ENCODE measurements at places on chromosomes 4 and X.
A peak's percentile ranks its signal among the peaks of the same experiment; 100 is the strongest.

DNA sequence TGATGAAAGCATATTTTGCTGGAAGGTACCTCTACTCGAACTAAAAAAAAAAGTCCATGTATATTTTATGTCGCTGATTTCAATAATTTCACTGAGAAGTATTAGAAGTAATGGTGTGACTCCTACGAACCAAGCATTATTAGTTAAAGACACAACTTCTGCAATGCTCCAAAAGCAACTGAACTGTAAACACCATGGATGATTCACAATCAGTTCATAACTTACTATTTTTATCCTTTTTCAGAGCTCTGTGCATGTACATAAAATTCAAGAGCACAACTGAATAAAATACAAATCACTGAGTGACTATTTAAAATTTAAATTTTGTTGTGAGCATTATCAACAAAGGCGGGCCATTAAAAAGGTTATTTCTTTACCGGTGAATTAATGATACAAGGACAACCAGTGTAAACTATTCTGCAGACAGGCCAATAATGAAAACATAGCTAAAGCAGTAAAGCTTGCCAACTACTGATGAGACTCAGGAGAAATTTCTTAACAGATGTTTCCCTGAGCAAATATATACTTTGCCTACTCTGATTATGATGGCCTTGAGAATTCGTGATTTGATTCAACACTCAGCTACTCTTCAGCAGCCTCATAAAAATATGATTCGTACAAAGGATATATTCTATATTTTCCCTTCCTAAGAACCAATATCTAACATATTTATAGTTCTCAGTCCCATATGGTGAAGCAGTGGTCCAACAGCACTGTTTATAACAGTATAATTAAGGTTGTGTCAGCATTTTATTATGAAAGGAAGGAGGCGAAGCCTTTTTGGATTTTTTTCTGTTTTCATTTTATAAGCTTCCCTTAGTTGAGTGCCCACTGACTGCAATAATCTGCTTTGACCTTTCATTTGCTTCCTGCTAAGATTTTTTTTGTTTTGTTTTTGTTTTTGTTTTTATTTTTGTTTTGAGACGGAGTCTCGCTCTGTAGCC lies 62.8 kb upstream of the NEIL3 start:
- no peak for DNase-seq

DNA sequence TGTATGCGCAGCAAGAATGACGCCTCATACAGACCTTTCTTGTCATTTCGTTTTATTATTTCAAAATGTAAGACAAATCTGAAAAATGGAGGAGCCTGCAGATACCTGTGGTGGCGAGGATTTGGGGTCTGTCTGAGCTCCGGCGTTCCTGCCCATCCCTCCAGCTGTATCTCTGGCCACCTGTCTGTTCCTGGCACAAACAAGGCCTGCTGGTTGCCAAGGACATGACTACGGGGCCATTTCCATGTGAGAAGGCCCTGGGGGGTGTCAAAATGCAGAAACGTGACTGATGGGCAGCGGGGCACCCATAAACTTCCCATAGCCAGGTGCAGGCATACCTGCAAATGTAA lies 591 bp upstream of the TSPAN7 start:
- DNase-seq, result no peak

DNA sequence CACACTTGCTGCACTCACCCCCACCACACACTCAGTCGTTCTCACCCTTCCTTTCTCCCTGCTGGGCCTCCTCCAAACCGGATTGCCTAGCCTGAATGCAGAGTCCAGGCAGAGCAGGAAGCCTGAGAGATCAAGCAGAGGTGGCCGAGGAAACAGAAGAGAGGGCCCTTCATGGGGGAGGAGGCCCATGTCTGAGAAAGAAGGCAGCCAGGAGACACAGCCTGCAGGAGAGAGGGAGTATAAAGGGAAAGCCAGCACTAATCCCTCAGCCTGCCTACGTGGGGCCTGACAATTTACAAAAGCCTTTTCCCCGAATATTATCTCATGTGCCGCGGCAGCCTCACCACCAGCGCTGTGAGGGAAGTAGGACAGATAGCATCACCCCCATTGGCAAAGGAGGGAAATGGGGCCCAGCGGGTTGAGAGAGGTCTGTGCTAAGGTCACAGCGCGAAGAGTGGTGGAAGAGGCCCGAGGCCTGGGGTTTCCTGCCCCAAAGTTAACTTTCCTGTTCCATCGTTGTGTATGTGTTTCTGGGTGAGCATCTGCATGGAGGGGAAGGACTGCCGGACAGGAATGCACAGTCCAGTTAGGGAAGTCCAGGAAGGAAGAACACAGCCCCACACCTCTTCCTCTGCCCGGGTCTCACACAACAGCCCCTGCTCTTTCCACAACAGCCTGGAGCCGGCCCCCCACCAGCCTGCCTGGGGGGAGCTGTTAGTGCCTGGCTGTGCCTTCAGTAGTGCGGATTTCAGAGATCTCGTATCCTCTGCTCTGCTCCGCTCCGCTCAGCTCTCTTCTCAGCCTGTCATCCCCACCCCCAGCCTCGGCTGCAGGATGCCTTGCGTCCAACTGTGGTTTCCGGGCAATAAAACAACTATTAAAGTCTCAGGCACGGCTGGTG lies 50.9 kb upstream of the BCOR start:
- DNase-seq, result no peak

- DNase-seq, result no peak
Observed at GRCh38 chr4:130747842-130748241, 1651.9 kb downstream of the C4orf33 start.

DNA sequence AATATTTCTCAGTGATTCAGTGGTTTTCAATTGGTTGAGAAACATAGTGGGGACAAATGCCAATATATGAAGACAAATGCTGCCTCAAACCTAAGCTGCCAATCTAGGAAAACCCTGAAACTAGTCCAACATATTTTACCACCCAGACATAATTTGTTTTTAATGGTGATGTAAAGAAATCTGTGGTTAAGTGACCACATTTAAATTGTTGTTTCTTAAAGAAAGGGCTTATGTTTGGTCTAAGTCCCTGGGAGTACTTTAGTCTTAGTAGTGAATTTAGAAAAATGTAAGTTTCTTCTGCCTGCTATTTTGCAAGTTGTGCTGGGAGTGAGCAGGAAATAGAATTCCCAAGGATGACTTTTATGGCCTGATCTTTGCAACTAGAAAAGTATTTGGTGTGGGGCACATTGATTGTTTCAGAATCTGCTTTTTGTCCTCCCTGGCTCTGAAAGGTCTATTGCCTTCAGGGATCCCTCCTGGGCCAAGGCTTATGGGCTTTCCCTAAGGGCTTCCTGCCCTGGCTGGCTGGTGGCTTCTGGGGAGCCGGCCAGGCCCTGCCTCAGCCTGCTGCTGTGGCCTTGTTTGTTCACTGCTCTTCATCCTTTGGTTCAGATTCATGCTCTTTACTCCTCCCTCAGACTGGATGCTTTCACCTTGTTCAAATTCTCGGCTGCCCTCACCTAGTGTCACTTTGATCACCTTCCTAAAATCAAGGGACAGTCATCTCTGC lies 169.8 kb upstream of the JADE1 start:
- DNase-seq, result no peak

DNA sequence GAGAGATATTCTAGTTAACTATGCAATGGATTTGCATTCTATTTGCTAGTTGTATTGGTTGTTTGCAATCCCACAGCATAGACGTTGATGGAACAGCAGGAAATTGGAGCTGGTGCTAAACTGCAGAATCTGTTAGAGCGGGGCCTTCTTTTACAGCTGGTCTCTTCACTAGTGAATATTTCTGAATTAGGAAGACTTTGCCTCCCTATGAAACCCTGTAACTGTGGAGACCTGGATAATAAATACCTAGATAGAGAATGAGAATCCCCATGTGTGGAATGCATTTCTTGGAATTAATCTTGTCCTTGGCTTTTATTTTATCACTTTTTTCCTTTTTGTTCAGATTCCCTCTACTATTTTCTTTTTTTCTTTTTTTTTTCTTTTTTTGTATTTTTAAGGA lies 109.7 kb downstream of the SHROOM3 start:
- DNase-seq, result no peak

DNA sequence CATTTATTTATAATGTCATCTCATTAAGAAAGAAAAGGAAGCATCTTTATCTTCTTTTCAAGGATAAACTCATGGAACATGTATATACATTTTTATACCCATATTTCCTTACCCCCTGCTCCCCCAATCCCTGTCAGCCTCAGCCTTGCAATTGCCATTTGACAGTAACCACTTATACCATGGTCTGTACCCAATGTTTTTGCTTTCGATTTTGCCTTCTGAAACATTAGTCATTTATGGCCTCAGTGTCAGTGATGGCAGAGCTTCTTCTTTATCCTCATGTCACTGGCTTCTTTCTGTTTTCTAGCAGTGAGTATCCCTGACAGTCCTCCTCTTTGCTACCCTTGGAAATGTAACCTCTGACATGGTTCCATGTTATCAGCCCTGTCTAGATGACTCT lies 228.4 kb downstream of the SPRY1 start:
- no peak for DNase-seq

- no peak for DNase-seq
Observed at GRCh38 chr4:88137112-88137511, 21.3 kb downstream of the ABCG2 start.

DNA sequence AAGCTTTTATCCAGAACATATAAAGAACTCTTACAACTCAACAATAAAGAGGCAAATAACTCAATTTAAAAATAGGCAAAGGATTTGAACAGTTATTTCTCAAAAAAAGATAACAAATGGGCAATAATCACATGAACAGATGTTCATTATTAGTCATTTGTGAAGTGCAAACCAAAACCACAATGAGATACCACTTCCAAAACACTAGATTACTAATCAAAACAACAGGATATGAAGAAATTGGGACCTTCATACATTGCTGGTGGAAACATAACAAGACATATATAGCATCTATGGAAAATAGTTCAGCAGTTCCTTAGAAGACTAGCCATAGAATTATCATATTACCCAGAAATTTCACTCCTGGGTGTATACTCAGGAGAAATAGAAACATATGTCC lies 224.6 kb downstream of the FBXO8 start:
- DNase-seq, result no peak

- DNase-seq, result no peak
Observed at GRCh38 chrX:23398570-23398969, 63.9 kb downstream of the PTCHD1 start.

- no peak for DNase-seq
Observed at GRCh38 chr4:41880840-41881831, 54.1 kb upstream of the TMEM33 start.

GRCh38 chr4:71133491-71133890 lies 140.0 kb downstream of the DCK start:
- DNase-seq, result no peak

DNA sequence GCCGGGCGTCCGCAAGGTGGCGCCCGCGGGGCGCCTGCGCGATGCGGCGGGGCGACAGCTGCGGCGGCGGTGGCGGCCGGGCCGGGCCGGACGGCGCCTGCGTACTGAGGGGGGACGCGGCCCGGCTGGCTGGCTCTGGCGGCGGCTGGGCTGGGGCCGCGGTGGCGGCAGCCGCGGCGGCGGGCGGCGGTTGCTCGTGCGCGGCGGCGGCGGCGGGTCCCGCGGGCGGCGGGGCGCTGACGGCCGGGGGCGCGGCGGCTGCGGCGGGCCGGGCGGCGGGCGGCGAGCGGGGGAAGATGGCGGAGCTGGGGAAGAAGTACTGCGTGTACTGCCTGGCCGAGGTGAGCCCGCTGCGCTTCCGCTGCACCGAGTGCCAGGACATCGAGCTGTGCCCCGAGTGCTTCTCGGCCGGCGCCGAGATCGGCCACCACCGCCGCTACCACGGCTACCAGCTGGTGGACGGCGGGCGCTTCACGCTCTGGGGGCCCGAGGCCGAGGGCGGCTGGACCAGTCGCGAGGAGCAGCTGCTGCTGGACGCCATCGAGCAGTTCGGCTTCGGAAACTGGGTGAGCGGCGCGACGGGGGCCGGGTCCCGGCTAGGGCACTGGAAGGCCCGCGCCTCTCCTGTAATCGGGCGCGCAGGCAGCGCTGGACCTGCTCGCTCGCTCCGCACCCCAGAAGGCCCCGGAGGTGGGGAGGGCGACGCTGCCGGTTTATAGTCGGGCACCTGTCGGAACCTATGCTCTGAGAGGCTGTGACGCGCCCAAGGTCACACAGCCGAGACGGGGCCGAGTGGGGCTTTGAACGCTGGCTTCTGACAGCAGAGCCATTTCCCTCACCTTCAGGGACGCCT lies at the start of gene TADA2B:
Gene TADA2B (plus strand): TSS at position 89 of the 853 bp plus-strand sequence. CDS start 208 bp downstream, at position 297.
- peak; percentile 90 for DNase-seq

- DNase-seq, result no peak
Observed at GRCh38 chr4:82362565-82362964, 11.2 kb downstream of the HNRNPD start.

DNA sequence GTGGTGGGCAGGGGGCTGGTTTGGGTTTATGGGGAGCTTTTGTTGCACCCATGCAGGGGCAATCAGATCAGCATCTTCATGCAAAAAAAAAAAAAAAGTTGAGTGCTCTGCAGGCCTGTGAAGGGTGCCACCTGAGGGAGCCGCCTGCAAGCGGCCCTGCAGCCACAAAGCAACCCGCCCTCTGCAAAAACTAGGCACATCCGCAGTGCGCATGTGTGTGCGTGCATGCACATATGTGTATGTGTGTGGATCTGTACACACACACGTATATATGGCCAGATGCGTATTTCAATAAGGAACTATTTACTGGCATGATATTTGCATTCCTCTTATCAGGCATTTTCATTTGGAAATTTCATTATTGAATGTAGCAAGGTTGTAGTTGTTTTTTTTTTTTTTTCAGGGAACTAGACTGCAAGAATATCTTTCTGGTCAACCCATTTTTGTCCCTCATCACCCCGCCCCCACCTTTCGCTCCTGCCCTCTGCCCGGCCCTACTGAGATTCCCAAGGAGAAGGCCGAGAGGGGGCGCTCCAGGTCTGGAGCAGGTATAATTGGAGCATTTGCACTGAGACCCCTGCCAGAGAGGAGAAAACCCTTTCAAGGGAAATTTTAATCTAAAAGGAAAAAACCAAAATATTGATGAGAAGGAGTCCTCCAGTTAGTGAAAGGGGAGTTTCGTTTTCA lies 18.1 kb downstream of the CCNQ start:
- no peak for DNase-seq

GRCh38 chr4:84596826-84597225 lies 13.9 kb downstream of the CDS1 start:
- no peak for DNase-seq

- DNase-seq, result no peak
Observed at GRCh38 chr4:14410516-14410915, 591.8 kb upstream of the CPEB2 start.
